ENCODE measurements at places on chromosomes 7 and 10. TPM values are rescaled to one million over a fixed set of nuclear protein-coding genes. Genes with fewer than 3 reads are reported as not detected.

GRCh38 chr10:78551184-78552005, 517.4 kb upstream of the ZMIZ1 start:
- H3K27me3 ChIP-seq, result no peaks in the 10 kb centered on the region
- H3K27ac ChIP-seq, result no peak overlapping the region
- peaks cover 2% of the 10 kb centered on the region for H3K4me1 ChIP-seq
- no peak overlapping the region for H3K4me3 ChIP-seq
- no peaks in the 10 kb centered on the region for H3K36me3 ChIP-seq

DNA sequence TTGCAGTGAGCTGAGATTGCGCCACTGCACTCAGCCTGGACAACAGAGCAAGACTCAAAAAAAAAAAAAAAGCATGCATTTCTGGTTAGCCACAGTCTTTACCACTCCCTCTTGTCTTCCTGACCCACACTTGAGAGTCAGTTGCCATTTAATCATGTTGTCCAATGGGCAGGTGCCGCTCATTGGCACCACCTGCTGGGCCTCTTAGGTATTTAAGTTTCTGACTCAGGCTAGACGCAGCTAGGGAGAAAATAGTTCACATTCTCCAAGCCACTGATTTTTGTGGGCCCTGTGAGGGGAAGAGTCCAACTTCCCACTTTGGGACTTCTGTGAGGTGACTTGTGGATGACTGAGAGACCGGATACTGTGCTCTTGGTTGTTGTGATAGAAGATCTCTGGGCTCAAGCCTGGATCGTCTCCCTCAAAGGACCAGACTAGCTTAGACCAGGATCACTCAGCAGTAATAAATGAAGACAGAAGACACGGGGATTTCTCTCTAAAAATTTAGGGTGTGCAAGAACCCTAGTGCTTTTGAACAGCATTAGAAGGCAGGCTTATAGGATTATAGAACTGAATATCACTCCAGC, 26.8 kb upstream of the SORCS3 start:
- DNase-seq, result no peak
- H3K27ac ChIP-seq, result no peak overlapping the region
- no peaks in the 10 kb centered on the region for H3K27me3 ChIP-seq
- H3K36me3 ChIP-seq, result no peaks in the 10 kb centered on the region

- H3K36me3 ChIP-seq, result no peaks in the 10 kb centered on the region
- DNase-seq, result no peak
- H3K4me1 ChIP-seq, result peaks cover 54% of the 10 kb centered on the region
- H3K27ac ChIP-seq, result no peak overlapping the region
Measured at GRCh38 chr7:98134420-98135228, 28.0 kb downstream of the LMTK2 start.

DNA sequence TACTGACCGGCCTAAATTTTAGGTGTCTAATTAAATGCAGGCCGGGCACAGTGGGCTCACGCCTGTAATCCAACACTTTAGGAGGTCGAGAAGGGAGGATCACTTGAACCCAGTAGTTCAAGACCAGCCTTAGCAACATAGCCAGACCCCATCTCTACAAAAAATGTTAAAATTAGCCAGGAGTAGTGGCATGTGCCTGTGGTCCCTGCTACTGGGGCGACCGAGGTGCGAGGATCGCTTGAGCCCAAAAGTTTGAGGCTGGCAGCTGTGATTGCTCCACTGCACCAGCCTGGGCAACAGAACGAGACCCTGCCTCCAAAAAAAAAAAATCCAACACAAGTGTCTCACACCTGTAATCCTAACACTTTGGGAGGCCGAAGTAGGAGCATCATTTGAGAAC, 491 bp upstream of the SLC37A3 start:
- no peak for DNase-seq

DNA sequence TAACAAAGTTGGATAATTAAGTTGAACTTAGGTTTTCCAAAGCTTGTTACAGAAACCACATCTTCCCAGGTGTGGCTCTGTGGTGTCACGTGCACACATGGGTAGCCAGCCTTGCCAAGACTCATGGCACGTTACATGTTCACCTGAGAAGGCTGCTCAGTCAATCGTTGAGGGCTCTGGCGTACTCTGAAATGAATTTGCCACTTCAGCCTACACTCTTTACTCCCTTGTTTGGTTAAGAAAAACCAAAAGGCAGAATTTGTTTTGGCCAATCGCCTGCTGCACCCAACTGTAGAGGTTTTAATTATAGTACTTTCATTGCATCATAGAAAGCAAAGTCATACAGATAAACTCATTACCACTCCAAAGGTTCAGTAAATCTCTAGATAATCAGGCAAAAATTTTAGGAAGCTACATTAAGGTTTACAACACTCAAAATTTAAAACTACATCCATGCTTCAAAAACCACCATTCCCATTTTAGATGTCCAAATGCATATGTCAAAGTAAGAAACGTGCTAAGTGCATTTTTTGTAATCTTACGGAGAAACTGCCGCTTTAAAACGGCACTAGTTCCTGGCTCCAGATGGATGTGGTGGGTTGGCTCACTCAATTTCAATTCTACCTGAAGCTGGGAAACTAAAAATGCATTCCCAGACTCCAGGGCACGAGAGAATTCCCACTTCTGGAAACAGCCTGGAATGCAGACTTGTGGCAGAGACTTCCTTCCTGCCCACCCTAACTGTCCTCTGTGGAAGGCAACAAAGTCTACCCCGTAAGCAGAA, 88.4 kb downstream of the DIP2C start:
- no peak overlapping the region for H3K4me3 ChIP-seq
- DNase-seq, result no peak
- H3K27ac ChIP-seq, result no peak overlapping the region
- H3K4me1 ChIP-seq, result peaks cover 16% of the 10 kb centered on the region
- H3K36me3 ChIP-seq, result no peaks in the 10 kb centered on the region
- no peaks in the 10 kb centered on the region for H3K27me3 ChIP-seq

The TRPV6 gene
- 0.57 TPM for total RNA-seq

The SLC37A3 gene
- 33.9 TPM for total RNA-seq

The EPO gene
- total RNA-seq, result not detected

The PAX4 gene
- total RNA-seq, result not detected

The FAM131B gene
- total RNA-seq, result 0.77 TPM

The POP7 gene
- 24.3 TPM for total RNA-seq

The SORCS3 gene
- not detected for total RNA-seq

The JAZF1 gene
- total RNA-seq, result 19.4 TPM

All from upper lobe of left lung (tissue), 6 donors.